Smooth muscle cell of bladder (primary cell): ENCODE measurements at places on chromosomes 1 and 21. TPM values are rescaled to one million over a fixed set of nuclear protein-coding genes. Genes with fewer than 3 reads are reported as not detected.

The GPR37L1 gene
- under 0.01 TPM in 1 of 2 replicates, not detected in the other for total RNA-seq

The DNASE2B gene
- total RNA-seq = not detected in 2 replicates

The LCE1D gene
- total RNA-seq = not detected in 2 replicates

The CYP4A11 gene
- total RNA-seq = not detected in 2 replicates

The AGPAT3 gene
- 30.3 and 36.1 TPM in 2 replicates for total RNA-seq

The ZBTB48 gene
- total RNA-seq = 14.5 and 16.0 TPM in 2 replicates

The TOR1AIP1 gene
- 39.7 and 50.7 TPM in 2 replicates for total RNA-seq

The SZRD1 gene
- total RNA-seq = 13.4 and 21.3 TPM in 2 replicates

The PER3 gene
- 2.6 and 4.9 TPM in 2 replicates for total RNA-seq

The IL19 gene
- total RNA-seq = 0.28 TPM in 1 of 2 replicates, not detected in the other
